ENCODE measurements at places on chromosomes 1 and 21.
A peak's percentile ranks its signal among the peaks of the same experiment; 100 is the strongest.

GRCh38 chr1:52552236-52552504 lies 722 bp downstream of the TUT4 start:
- peak; percentile 51 for DNase-seq

- no peak for DNase-seq
These were observed 40.2 kb upstream of the KIF1B start for GRCh38 chr1:10170239-10170574.

- no peak for DNase-seq
These were observed 4.4 kb upstream of the C4BPB start for GRCh38 chr1:207084232-207084631.

GRCh38 chr1:110888641-110889040 lies 15.7 kb downstream of the CD53 start:
- no peak for DNase-seq

- no peak for DNase-seq
These were observed 73.7 kb downstream of the NAV1 start for GRCh38 chr1:201612645-201613044.
